ENCODE measurements at places on chromosomes 2 and 18. TPM values are rescaled to one million over a fixed set of nuclear protein-coding genes. Genes with fewer than 3 reads are reported as not detected.

- H3K4me1 ChIP-seq, result no peaks in the 10 kb centered on the region
- H3K27me3 ChIP-seq, result no peaks in the 10 kb centered on the region
- DNase-seq, result no peak
- H3K4me3 ChIP-seq, result no peak overlapping the region
- H3K36me3 ChIP-seq, result no peaks in the 10 kb centered on the region
Observed at GRCh38 chr2:42369532-42370229, 8.7 kb upstream of the COX7A2L start.

- no peaks in the 10 kb centered on the region for H3K4me1 ChIP-seq
- H3K36me3 ChIP-seq, result no peaks in the 10 kb centered on the region
- H3K27ac ChIP-seq, result no peak overlapping the region
- no peak overlapping the region for H3K4me3 ChIP-seq
Observed at GRCh38 chr2:169859423-169859822, 32.2 kb downstream of the UBR3 start.

DNA sequence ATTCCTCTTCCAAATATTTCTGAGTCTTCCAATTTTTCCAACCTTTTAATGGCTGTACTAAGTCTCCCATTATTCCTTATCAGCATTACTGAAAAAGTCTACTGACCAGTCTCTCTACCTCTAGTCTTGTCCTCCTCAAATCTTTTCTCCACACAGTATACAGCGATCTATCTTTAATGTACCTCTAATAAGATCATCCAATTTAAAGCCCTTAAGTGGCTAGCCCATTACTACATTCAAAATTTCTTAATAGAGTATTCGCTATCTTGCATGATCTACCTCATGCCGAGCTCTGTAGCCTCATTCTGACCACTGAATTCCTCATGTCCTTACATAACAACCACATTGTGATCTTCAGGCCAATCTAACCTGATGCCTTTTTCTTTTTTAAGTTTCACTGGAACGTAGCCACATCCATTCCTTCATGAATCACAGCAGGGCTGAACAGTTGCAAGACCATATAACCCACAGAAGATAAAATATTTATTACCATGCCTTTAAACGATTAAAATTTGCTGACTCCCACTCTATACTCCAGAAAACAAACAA, 57.9 kb downstream of the SLC66A3 start:
- H3K4me3 ChIP-seq, result no peak overlapping the region
- H3K36me3 ChIP-seq, result peaks cover 63% of the 10 kb centered on the region
- H3K27ac ChIP-seq, result no peak overlapping the region
- no peak for DNase-seq
- H3K4me1 ChIP-seq, result no peaks in the 10 kb centered on the region
- H3K27me3 ChIP-seq, result no peaks in the 10 kb centered on the region

DNA sequence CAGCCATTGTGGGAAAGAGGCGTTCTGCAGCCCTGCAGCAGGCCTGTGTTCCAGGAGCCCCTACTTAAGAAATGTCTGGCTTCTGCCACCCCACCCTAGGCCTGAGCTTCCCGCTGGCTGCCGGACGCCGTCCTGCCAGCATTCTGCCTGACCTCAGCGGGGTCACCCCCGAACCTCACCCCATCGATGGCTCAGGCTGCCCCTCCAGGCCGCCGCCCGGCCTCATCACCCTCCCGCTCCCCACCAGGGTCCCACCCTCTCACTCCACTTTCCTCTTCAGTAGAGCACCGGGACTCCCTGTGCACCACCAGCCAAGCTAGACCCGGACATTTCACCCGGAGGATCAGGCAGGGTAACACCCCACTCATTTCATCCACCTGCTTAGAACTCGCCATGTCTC, 73.6 kb upstream of the SALL3 start:
- no peaks in the 10 kb centered on the region for H3K27me3 ChIP-seq
- no peak for DNase-seq
- H3K4me3 ChIP-seq, result no peak overlapping the region

DNA sequence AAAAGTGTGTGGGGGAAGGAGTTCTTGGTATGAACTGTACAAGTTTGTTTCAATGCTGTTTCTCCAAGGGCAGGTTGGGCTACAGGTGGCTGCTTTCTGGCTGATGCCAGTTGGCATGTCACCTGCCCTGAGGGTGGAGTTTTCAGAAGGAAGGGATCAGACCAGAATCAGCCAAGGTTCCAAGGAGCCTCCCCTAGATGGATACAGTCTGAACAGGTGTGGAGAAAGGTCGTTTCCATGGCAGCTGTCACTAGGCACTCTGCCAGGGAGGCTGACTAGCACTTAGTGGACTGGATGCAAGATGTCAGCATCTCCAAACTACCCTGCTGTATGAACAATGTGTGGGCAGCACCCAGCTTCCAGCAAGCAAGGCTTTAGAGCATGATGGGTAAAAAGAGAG, 444.4 kb upstream of the HNRNPA3 start:
- no peak overlapping the region for H3K4me3 ChIP-seq
- H3K27ac ChIP-seq, result no peak overlapping the region
- DNase-seq, result no peak
- no peaks in the 10 kb centered on the region for H3K4me1 ChIP-seq

DNA sequence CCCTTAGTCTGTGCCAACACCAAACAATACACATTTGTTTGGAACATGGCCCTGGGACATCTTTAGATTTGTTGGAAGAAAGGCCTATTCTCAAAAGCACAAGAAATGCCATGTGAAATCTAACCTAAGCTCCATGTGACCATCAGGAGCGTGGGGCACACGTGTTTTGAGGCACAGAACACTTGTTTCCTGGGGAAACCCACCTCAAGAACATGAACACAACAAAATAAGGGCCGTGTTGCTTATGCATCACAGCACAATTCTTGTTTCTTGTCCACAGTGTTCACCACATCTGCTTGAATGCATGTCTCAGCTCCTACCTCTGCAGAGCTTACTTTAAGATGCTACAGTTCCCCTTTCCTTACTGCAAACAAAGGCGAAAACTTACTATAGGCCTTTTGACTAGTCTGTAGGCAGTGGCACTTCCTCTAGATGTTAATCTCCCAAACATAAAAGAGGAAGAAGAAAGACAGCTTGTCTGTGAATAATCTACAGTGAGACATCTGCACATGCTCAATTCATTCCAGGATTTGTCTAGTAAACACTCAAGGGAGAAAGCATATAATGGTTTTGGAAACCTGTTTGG, 165.0 kb downstream of the ANKRD44 start:
- no peaks in the 10 kb centered on the region for H3K36me3 ChIP-seq
- no peak overlapping the region for H3K27ac ChIP-seq
- no peak for DNase-seq
- H3K4me3 ChIP-seq, result no peak overlapping the region

DNA sequence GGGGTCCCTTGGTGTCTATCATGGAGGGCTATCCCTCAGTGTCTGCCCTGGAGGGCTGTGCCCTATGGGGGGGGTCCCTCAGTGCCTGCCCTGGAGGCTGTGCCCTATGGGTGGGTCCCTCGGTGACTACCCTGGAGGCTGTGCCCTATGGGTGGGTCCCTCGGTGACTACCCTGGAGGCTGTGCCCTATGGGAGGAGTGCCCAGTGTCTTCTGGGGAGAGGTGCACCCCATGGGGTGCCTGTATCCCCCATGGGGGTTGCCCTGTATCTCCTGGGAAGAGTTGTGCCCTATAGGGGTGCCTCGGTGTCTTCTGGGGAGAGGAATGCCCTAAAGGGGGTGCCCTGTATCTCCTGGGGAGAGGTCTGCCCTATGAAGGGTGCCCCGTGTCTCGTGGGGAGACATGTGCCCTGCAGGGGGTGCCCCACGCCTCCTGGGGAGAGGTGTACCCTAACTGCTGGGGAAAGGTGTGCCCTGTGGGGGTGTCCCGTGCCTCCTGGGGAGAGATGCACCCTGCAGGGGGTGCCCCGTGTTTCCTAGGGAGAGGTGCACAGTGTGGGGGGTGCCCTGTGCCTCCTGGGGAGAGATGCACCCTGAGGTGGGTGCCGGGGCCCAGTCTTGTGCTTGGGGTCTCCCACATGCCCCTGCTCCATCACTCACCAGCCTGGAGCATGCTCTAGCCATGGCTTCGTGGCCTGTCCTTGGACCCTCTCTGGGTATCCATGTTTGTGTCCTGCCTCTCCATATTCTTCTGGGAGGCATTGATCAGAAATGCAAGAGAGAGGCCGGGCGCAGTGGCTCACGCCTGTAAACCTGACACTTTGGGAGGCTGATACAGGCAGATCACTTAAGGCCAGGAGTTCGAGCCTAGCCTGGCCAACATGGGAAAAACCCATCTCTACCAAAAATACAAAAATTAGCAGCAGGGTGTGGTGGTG, 215.6 kb downstream of the HDAC4 start:
- H3K27ac ChIP-seq, result no peak overlapping the region
- peaks cover 29% of the 10 kb centered on the region for H3K36me3 ChIP-seq
- no peak for DNase-seq

GRCh38 chr2:198930170-198930569, 527.6 kb downstream of the SATB2 start:
- H3K36me3 ChIP-seq, result no peaks in the 10 kb centered on the region
- no peak overlapping the region for H3K27ac ChIP-seq
- H3K4me3 ChIP-seq, result no peak overlapping the region
- no peak for DNase-seq

- no peaks in the 10 kb centered on the region for H3K4me1 ChIP-seq
- DNase-seq, result no peak
- H3K27ac ChIP-seq, result no peak overlapping the region
- no peaks in the 10 kb centered on the region for H3K36me3 ChIP-seq
- H3K27me3 ChIP-seq, result no peaks in the 10 kb centered on the region
Observed at GRCh38 chr18:13909141-13909940, 6.0 kb downstream of the MC2R start.

GRCh38 chr2:216659276-216659675, 26.1 kb downstream of the IGFBP2 start:
- H3K36me3 ChIP-seq, result peaks cover 5% of the 10 kb centered on the region
- no peak for DNase-seq
- H3K4me3 ChIP-seq, result no peak overlapping the region
- no peak overlapping the region for H3K27ac ChIP-seq
- no peaks in the 10 kb centered on the region for H3K27me3 ChIP-seq

GRCh38 chr2:233063269-233063975, 3.3 kb downstream of the INPP5D start:
- H3K27me3 ChIP-seq, result no peaks in the 10 kb centered on the region
- peaks cover 41% of the 10 kb centered on the region for H3K4me1 ChIP-seq
- no peak overlapping the region for H3K27ac ChIP-seq
- no peak overlapping the region for H3K4me3 ChIP-seq

GRCh38 chr2:240389302-240389805, 46.1 kb upstream of the GPC1 start:
- DNase-seq, result no peak
- H3K4me3 ChIP-seq, result no peak overlapping the region
- H3K4me1 ChIP-seq, result peaks cover 13% of the 10 kb centered on the region
- no peaks in the 10 kb centered on the region for H3K27me3 ChIP-seq
- no peak overlapping the region for H3K27ac ChIP-seq
- no peaks in the 10 kb centered on the region for H3K36me3 ChIP-seq

DNA sequence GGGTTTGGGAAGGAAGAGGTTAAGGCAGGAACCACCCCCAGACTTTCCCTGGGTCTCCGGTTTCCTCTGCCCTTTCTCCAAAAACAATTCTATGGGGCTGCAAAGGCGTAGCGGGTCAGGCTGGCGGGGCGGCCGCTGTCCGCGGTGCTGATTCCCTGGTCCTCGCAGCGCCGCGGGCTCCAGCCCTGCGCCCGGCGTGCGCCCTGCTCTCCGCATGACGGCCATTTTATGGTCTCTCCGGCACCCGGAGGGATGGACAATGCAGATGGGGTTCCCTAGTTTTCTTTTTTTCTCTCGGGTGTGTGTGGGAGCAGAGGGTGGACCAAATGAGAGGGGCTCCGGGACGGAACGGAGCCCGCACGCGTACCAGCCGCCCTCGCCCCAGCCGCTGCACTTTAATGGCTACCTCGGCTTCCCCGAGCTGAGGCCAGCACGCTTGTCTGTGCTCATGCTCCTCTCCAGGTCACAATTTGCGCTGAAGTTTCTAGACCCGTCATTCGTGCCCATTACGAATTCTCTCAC, 1.6 kb downstream of the ST8SIA3 start:
- H3K27ac ChIP-seq, result no peak overlapping the region
- H3K27me3 ChIP-seq, result peaks cover 18% of the 10 kb centered on the region
- no peak overlapping the region for H3K4me3 ChIP-seq
- peaks cover 16% of the 10 kb centered on the region for H3K4me1 ChIP-seq
- H3K36me3 ChIP-seq, result no peaks in the 10 kb centered on the region
- no peak for DNase-seq

Gene CD8A
- 0.39 TPM for total RNA-seq

Gene CHST9
- total RNA-seq, result 0.90 TPM

Gene REG3G
- total RNA-seq, result not detected

Gene FIGLA
- total RNA-seq, result not detected

Gene COL4A3
- total RNA-seq, result 2.7 TPM
